Hematopoietic multipotent progenitor cell treated with erythropoietin and hydrocortisone succinate and interleukin-3 and kit ligand, for 4 days (in vitro differentiated cells): ENCODE measurements at places on chromosomes 7 and 10.

GRCh38 chr10:43943119-43943817, 294.6 kb upstream of the ZNF32 start:
- DNase-seq: no peak

DNA sequence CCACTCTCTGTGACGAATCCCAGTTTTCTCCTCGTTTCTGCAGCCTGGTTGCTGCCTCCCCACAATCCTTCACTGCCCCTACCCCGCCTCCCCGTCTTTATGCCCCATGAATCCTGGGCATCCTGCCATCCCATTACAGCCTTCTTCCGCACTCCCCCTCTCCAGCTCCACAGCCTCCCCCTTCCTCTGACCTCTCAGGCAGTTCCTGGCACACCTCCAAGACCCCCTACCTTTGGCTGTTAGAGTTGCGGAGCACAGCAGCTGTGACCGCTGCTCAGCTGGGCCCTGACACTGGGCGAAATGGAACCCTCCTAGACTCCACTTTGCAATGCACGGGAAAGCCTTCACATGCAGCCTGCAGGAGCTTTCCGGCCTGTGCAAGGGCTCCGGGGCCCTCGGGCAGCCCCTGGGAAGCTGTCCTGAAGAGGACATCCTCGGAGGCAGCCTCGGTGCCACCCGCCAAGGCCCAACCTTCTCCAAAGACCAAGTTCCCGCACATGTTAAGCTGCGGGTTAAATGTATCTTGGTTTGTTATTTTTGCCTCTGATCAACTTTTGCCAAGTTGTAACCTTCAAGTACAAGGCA, 400.7 kb upstream of the MKI67 start:
- DNase-seq: no peak

- DNase-seq: no peak
These were observed 8.4 kb downstream of the RARRES2 start for GRCh38 chr7:150332852-150333635.

- DNase-seq: no peak
These were observed 1.7 kb downstream of the ADAP1 start for GRCh38 chr7:952548-953441.
